T-helper 17 cell (primary cell): ENCODE measurements at places on chromosomes 6 and 20.
A peak's percentile ranks its signal among the peaks of the same experiment; 100 is the strongest.

DNA sequence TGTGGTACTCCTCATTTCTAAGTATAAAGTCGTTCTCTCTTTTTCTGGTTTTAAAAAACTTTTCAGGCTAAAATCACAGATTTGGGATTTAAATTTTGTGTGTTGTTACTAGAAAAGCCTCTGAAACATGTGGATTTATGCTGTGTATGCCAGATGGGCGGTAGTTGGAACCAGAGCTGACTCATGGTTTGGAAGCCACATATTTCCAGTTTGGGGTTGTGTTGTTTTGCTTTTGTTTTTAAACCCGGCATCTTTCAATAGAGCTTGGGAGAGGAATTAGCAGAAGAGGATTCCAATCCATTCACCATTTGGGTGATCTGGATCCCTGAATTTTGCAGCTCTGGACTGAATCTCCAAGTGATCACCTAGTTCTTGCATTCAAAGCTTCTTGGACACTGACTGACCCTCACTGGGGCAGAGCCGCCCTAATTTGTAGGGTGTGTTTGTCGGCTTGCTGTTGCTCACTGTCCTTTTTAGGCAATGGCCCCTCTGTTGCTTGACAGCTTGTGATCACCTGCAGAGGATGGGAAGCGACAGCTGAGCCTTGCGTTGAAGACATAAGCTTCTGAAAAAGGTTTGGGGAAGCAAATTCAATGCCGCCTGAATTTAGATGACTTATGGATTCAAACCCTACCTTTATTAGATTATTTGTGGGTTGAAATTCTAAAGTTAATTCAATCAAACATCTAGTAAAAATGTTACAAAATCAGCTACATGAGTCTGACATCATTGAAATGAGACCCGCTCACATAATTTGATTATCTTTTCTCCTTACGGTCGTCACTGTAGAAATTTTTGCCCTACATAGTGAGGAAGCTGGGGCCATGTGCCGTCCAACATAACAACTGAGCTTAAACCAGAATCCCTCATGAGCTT lies 79.9 kb upstream of the CD83 start:
- no peak overlapping the region for H3K27ac ChIP-seq
- peaks cover 82% of the 10 kb centered on the region for H3K27me3 ChIP-seq
- no peak overlapping the region for H3K4me3 ChIP-seq
- no peak for DNase-seq

DNA sequence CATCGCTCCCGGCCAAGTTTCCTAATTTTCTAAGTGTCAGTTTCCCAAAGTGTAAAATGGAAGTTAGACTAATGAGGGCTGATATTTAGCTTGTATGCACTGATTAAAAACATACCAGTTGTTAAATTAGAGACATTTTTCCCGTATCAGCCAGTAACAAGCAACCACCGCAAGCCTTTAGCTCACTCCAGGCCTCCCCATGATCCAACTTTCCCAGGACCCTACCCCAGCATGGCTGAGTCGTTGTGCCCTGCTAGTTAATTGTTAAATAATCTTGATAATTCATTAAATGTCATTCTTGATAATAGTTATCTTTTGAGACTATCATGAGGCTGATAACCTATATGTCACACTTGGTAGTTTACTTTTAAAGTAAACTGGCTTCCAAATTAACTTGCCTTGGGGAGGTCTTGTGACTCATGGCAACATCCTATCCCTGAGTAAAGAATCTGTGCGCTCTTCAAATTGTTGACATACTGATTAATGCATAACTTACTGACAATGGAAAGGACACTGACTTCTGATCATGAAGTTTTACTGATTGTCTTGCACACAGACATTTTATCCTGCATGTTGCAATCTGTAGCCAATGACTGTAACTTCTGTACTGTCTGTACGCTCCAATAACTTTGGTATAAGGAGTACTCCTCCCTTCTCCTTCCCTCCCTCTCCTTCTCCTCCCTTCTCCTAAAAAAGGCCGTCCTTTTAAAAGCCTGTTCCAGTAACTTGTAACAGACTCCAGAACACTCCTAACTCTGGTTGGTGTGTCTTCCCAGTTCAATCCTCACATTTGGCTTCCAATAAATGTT lies 6.3 kb upstream of the GTF3C6 start:
- peaks cover 4% of the 10 kb centered on the region for H3K27me3 ChIP-seq
- H3K27ac ChIP-seq, result peak overlapping the region; percentile 6
- peaks cover 2% of the 10 kb centered on the region for H3K4me1 ChIP-seq
- no peaks in the 10 kb centered on the region for H3K36me3 ChIP-seq
- H3K4me3 ChIP-seq, result no peak overlapping the region

DNA sequence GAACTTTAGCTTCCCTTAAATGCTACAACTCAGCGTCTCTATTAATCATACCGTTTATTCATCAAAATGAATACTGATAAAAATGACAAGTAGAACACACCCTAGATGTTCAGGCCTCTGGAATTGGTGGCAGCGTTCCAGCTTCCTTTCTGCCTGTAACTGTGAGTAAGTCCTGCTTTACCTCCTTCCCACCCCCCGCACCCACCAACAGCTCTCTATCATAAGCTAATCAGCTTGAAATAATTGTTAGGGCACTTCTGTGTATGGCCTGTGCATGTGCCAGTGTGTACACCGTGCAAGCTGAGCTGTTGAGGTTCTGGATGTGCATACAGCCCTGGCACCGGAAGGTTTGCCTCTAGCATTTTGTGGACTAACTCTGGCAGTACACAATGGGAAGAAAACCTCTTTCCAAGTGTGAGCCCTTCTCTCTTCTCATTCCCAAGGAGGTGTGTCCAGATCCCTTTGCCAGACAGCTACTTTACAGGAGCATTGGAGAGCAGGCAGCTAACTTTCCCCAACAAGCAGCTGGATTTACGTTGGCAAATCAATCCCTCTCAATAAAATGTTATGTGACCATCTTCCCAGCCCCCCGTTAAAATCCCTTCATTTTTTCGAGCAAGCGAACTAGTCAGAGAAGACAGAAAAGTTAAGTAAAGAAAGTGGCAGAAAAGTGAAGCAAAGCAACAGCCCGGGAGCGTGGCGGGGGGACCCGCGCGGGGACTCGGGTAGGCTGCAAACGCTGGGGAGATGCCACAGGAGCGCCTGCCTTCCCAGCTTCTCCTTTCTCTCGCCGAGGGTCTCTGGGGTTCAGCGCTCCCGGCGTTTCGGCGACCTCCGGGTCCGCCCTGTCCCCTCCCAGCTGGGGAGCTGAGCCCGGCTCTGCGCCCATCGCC lies 803 bp upstream of the ADGRG6 start:
- no peak for DNase-seq
- H3K27me3 ChIP-seq, result peaks cover 30% of the 10 kb centered on the region
- no peak overlapping the region for H3K27ac ChIP-seq

DNA sequence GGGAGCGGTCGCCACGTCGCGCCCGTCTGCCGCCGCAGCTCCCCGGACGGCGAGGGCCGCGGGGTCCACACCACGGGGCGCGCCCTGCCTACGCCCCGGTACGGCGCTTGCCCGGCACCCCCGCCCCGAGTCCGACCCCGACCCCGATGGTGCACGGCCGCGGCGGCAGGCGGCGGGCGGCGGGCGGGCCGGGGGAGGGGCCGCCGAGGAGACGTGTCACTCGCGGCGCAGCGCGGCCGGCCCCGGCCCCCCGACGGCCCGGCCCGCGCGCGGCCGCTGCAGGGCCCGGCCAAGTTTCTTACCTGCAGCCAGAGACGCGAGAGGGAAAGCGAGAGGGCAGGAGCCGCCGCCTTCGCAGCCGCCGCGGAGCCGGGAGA lies 328 bp downstream of the RRBP1 start:
- H3K27ac ChIP-seq, result peak overlapping the region; percentile 19
- peak; percentile 34 for DNase-seq
- peaks cover 2% of the 10 kb centered on the region for H3K36me3 ChIP-seq
- H3K4me3 ChIP-seq, result peak overlapping the region; percentile 93
- peaks cover 13% of the 10 kb centered on the region for H3K4me1 ChIP-seq
- H3K27me3 ChIP-seq, result peaks cover 18% of the 10 kb centered on the region

DNA sequence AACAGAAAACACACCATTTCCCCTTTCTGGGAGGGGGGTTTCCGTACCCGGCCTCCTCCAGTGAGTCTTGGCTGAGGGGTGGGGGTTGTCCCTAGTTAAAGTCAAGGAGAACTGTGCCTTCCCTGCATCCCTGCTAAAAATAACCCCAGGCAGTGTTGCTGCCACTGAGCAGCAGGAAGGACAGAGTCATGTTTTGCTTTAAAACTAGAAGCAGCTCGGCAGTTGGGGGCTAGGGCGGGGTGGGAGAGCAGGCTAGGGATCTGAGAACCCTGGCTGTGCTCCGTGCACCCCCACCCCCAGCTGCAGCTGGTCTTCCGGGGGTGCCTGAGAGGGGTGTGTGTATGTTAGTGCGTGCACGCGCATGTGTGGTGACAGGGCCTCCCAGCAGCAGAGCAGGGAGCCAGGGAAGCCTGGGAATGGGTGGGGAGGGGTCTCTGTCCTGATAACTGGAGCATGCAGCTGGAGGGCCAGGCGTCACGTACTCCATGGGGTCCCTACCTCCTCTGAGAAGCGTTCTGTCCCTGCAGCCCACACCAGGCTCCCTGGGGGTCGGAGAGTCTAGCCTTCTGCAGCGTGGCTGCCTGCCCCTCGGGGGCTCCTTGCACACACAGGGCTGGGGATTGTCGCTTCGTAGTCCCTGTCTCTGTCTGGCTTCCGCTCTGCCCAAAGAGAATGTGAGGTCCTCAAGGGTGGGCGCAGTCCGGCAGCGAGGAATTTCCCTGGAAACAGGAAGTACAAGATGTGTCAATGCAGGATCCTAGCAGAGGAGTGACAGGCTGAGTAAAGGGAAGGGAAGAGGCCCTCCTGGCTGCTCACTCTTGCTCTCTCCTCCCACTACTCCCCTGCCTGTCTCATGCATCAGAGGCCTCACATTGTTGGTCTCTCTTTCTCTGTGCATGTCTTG lies 16.8 kb upstream of the ARMC12 start:
- peak overlapping the region; percentile 90 for H3K27ac ChIP-seq
- H3K4me1 ChIP-seq, result peaks cover 68% of the 10 kb centered on the region
- DNase-seq, result no peak
- H3K36me3 ChIP-seq, result peaks cover 3% of the 10 kb centered on the region
- no peaks in the 10 kb centered on the region for H3K27me3 ChIP-seq

GRCh38 chr6:1587546-1587945 lies 22.2 kb upstream of the FOXC1 start:
- no peak overlapping the region for H3K4me3 ChIP-seq
- H3K27me3 ChIP-seq, result peaks cover 63% of the 10 kb centered on the region
- peaks cover 3% of the 10 kb centered on the region for H3K36me3 ChIP-seq
- H3K27ac ChIP-seq, result no peak overlapping the region
- DNase-seq, result no peak
- peaks cover 5% of the 10 kb centered on the region for H3K4me1 ChIP-seq

DNA sequence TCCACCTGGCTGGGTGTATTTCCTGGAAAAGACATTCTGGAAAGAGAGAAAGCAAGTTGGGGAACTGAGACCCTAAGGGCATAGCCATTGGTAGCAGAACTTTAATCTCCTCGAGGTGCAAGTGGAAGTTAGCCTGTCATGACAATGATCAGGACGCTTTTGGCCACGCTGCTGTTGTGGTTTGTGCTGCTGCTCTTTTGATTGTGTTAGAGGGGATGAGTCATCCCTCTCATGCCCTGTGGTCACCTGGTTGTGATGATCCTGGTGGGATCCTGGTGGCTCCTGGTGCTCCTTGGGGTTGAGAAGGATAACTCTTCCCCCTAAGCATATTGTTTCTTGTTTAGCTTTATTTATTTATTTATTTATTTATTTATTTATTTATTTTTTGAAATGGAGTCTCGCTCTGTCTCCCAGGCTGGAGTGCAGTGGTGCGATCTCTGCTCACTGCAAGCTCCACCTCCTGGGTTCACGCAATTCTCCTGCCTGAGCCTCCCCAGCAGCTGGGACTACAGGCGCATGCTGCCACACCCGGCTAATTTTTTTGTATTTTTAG lies 350.3 kb downstream of the KIF16B start:
- H3K4me1 ChIP-seq, result no peaks in the 10 kb centered on the region
- H3K27me3 ChIP-seq, result peaks cover 6% of the 10 kb centered on the region
- H3K27ac ChIP-seq, result no peak overlapping the region
- H3K36me3 ChIP-seq, result no peaks in the 10 kb centered on the region
- H3K4me3 ChIP-seq, result no peak overlapping the region
- no peak for DNase-seq

- no peak overlapping the region for H3K4me3 ChIP-seq
- H3K27me3 ChIP-seq, result no peaks in the 10 kb centered on the region
- no peak for DNase-seq
- H3K4me1 ChIP-seq, result no peaks in the 10 kb centered on the region
- no peak overlapping the region for H3K27ac ChIP-seq
- H3K36me3 ChIP-seq, result peaks cover 6% of the 10 kb centered on the region
These were observed 113.4 kb upstream of the BEND3 start for GRCh38 chr6:107228754-107229153.

DNA sequence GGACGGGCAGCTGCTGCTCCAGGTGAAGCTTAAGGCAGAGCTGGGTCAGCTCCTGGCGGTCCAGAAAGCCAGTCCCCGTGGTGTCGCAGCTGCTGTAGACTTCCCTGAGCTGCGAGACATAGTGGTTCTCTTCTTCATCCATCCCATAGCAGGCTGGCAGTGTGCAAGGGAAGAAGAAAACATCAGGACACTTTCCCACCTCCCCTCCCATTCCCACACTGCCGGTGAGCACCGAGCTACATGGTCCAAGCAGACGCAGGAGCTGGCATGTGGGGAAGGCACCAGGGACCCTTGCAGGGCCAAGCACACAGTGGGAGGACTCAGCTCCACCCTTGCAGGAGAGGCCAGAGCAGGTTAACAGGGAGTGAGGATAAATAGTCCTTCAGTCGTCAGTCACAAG lies 58.9 kb downstream of the NINL start:
- H3K4me1 ChIP-seq, result no peaks in the 10 kb centered on the region
- peaks cover 7% of the 10 kb centered on the region for H3K36me3 ChIP-seq

GRCh38 chr20:57243480-57244220 lies 22.8 kb downstream of the BMP7 start:
- peaks cover 34% of the 10 kb centered on the region for H3K27me3 ChIP-seq
- no peak overlapping the region for H3K4me3 ChIP-seq
- no peak overlapping the region for H3K27ac ChIP-seq
- no peaks in the 10 kb centered on the region for H3K36me3 ChIP-seq
- no peak for DNase-seq

- no peaks in the 10 kb centered on the region for H3K27me3 ChIP-seq
- H3K4me1 ChIP-seq, result no peaks in the 10 kb centered on the region
- no peak for DNase-seq
- H3K27ac ChIP-seq, result no peak overlapping the region
- H3K4me3 ChIP-seq, result no peak overlapping the region
These were observed 136.1 kb downstream of the TFAP2A start for GRCh38 chr6:10278746-10279145.

DNA sequence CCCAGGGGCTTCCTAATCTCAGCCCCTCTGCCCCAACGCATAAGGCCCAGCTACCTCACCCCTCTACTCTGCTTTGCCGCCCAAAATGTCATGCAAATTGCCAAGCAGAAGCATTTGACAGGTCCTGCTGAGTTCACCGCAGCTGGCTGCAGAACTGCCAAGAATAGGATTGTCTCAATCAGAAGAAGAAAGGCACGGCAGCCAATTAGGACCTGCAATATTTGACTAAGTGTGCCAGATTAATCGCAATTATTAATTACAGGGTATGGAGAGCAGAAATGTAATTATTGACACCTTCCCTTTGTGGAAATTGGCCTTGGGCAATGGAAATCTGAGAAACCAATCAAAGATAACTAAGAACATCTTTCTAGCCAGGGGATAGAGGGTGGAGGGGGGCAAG lies 318.6 kb downstream of the LRFN2 start:
- peaks cover 2% of the 10 kb centered on the region for H3K36me3 ChIP-seq
- no peak for DNase-seq
- no peak overlapping the region for H3K27ac ChIP-seq
- no peaks in the 10 kb centered on the region for H3K4me1 ChIP-seq
